ENCODE measurements at places on chromosomes 4 and X.
A peak's percentile ranks its signal among the peaks of the same experiment; 100 is the strongest.

GRCh38 chr4:20532871-20533870 lies 167.1 kb upstream of the PACRGL start:
- DNase-seq = no peak

DNA sequence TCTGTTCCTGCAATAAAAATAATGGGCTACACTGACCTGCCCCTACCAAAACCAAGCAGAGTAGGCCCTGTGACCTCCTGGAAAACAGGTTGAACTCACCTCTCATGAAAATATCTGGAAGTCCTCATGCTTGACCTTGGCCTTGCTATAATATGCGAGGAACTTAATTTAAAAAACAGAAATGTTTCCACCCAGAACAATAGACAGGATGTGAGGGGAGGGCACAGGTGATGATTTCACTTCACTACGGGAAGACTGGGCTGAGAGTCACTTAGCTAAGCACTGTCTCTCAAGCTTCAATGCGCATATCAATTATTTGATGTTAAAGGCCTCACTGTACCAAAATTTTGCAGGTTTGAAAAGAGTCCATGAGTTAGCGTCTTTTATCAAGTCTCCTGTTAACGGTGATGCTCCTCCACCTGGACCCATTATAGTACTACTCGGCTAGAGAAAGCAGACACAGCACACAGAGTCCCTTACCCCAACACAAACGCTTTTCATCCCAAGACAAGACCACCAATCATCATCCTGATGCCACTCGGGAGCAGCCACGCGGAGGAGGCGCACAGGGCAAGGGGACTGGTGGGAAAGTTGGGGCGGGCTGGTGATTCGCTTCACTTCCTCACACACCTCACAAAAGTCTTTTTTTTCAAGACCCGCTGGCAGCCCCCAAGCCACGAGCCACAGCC lies 25.9 kb downstream of the ZNF721 start:
- DNase-seq = peak; percentile 80

DNA sequence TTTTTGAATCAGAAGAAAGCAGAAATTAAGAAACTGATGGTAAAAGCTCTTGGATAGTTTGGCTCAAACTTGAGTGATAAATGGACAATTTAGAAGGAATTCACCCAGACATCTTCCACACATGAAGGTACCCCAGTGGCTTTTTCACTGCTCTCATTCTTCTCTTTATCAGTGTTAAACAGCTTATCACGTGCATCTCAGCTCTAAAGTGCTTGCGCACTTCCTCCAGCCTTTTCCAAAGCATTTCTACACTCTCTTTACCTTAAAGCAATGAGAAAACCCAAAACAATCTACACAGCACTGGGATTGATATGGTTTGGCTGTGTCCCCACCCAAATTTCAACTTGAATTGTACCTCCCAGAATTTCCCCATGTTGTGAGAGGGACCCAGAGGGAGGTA lies 509.1 kb upstream of the FAT1 start:
- no peak for DNase-seq

- no peak for DNase-seq
Measured at GRCh38 chrX:67289055-67289499, 254.7 kb upstream of the AR start.

DNA sequence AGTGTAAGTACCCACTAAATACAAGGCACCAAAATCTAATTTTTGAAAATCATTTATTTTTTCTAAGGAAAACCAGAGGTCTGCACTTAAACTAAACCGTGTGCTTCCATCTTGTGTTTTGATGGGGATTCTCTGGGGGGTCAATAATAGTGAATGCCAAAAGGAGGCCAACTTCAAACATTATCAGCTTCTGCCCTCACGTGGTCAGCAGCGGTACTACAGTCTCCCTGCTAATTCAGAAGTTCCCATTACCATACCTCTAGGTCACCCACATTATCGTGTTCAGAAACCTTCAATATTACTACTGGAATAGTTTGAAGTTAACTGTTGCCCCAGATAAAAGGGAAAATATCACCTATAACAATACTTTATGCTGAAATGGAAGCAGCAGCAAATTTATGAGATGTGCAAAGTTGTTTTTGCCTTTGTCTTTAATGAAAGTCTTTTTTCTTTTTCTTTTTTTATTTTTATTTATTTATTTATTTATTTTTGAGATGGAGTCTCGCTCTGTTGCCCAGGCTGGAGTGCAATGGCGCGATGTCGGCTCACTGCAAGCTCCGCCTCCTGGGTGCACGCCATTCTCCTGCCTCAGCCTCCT lies 17.3 kb downstream of the CTPS2 start:
- DNase-seq = peak; percentile 72

GRCh38 chr4:35649778-35650177 lies 594.5 kb downstream of the ARAP2 start:
- DNase-seq = no peak

- DNase-seq = no peak
Measured at GRCh38 chr4:61143461-61143860, 56.7 kb upstream of the ADGRL3 start.

DNA sequence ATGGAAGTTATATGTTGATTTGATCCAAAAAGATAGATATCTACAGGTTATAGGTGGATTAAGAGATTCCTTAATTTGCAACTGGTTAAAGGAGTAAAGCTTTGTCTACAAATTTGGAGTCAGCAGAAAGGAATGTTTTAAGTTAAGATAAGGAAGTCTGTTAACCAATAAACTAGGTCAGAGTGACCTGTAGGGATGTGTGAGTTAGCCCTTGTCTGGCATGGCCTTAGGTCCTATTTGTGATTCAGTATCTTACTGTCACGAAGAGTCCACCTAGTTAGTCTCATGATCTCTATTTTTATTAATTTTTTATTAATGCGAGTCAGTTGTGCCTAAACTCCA lies 230.8 kb downstream of the INPP4B start:
- no peak for DNase-seq

- no peak for DNase-seq
Measured at GRCh38 chr4:110898290-110898689, 275.4 kb upstream of the PITX2 start.

- no peak for DNase-seq
Measured at GRCh38 chr4:13294961-13295605, 189.1 kb downstream of the RAB28 start.

DNA sequence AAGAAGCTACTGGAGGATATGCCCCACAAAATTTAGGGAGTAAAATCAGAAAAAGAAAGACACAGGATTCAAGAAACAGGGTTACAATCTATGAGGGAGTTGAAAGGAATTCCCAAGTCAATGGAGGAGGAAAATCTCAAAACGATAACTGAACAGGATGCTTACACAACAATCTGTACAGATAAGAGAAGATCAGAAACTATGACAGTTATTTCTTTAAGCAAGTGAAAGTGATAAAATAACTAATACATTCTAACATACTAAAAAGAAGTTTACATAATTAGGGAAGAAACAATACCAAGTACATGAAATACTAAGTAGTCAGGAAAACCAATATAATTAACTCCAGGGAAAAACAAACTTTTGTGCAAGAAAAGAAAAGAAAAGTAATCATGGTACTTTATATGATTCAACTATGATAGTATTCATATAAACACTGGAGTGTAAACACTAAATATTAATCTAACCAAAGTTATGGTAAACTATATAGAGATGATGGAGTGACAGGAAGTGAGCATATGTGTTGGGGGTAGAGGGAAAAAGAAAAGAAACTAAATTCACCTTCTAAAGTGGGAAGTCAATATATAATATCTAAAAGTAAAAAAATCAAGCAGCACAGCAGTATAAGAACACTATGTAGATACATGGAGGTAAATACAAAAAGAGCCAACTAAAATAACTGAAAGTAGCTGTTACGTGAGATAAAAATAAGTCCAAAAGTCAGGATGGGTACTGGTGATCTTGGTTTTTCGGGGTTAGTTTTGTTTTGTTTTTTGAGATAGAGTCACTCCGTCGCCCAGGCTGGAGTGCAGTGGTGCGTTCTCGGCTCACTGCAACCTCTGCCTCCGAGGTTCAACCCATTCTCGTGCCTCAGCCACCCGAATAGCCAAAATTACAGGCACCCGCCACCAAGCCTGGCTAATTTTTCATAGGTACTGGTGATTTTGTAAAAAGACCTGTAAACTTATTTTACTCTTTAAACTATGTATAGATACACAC lies 99.3 kb downstream of the TEX11 start:
- no peak for DNase-seq

DNA sequence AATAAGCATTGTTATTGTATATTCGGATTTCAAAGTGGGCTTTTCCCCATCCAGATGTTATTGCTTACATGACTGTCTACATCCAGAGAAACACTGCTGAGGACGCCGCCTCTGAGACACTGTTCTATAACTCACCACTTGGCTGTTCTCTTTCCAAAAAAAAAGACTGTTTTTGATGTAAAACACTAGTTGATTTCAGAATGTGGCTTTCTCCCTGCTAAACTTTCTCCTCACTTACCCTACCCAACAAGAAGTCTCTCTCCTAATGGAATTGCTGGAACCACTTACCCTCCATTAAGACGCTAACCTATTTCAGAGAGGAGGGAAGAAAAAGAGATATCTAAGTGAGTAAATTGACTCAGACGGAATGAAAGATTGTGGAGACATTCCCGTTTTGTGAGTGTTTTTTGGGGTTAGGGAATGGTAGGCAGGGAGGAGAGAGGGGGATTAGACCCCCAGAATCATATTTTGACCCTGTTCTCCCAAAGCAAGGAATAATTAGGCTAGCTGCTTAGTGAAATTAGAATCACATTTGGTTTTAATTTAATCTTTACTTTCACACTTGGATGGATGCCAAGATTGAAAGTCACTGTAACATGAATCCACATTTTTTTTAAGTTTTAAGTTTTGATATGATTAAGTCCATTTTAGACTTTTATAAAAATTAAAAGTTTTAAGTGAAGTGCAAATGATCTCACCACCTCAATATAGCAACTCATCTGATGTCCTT lies 174.9 kb downstream of the CHIC2 start:
- no peak for DNase-seq

DNA sequence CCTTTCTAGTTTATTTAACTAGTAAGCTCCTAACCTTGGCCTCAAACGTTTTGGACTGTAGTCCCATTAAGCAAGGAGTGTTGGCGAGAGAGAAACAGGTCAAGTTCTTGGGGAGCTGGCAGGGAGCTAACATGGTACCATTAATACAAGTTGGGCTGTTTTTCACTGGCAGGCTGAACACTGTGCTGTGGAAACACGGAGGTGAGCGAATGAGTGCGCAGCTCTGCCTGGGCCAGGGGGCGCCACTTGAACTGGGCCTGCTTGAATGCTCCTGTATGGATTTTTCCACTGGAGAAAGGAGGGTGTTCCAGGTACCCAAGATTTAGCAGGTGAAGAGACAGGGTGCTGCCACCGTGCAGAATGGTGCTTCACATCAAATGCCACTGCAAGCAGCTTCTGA lies 7.4 kb upstream of the SMS start:
- no peak for DNase-seq

GRCh38 chrX:10111364-10112148 lies 45.2 kb upstream of the CLCN4 start:
- DNase-seq = peak; percentile 79

DNA sequence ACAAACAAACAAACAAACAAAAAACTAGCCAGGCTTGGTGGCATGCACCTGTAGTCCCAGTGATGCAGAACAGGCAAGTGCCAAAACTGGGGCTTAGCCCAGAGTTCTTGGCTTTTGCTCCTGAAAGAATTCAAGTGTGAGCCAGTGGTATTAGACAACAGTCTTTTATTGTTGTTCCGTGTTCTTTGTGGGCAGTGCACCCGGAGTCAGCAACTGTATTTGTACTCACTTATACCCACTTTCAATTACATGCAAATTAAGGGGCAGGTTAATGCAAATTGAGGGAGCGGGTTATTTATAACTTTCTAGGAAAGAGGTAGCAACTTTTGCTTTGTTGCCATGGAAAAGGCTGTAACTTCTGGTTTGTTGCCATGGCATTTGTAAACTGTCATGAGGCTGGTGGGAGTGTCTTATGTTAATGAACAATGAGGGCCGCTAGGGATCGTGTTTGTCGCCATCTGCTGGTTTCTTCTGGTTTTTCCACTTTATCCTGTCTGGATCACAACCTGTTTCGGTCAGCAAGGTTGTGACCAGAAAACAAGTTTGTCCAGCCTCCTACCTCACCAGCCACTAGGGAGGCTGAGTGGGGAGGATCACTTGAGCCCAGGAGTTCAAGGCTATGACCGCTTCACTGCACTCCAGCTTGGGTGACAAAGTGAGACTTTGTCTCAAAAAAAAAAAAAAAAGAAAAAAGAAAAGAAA lies 88.8 kb upstream of the ESX1 start:
- DNase-seq = peak; percentile 86

- DNase-seq = no peak
Measured at GRCh38 chrX:80334583-80334982, 85.7 kb upstream of the TENT5D start.

GRCh38 chr4:965048-965765 lies 8.2 kb downstream of the DGKQ start:
- no peak for DNase-seq

DNA sequence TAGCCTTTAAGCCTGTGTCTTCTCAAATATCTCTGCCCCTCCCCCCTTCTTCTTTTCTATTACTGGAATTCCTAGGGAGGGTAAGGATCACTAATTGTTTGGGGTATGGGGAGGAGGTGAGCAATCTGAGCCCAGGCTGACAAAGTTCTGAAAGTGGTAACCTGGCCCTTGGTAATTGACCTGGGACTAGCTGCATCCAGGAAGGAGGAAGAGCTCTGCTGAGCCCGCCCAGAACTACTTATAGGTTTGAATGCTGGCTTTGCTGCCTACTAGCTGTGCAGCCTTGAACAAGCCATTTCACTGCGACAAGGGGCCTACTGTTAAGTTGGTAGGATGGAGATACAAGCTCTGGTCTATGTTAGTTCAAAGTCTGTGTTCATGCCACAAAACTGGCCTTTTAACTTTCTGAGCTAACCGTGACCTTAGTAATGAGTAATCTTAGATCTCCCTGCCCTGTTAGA lies 37.8 kb downstream of the DGKK start:
- no peak for DNase-seq

- peak; percentile 27 for DNase-seq
Measured at GRCh38 chrX:23008431-23009099, 8.8 kb downstream of the DDX53 start.

DNA sequence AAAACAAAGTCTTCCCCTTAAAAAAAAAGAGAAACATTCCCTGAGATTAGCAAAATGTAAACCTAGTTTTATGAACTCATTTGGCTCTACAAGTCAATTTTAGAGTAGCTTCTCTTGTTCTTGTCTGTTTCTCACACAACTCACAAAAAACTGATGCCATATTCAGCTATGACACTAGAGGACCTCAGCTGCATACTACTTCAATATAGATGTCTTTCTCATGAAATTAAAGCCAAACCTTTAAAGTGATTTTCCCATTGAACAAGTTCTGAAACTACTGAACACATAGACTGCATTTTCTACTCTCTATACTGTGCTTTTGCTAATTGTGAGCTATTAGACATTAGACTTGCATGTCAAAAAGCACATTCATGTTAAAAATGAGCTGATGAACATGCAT lies 49.8 kb downstream of the TBCK start:
- DNase-seq = peak; percentile 79

DNA sequence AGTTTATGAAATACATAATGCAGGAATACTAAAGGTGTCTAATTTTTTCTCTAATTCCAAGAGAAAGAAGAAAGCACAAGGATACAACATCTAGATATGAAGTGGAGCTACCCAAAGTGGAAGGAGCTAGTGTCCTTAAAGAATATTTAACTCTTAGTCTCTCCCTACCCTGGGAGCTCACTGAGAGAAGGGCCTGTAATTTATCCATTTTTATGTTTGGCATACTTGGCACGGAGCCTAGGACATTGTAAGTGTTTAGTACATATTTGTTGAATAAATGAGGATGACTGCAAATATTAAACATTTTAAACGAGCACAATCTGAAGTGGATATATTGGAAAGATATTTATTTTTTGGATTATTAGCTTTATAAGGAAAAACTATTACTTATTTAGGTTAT lies 674.8 kb downstream of the IQCM start:
- no peak for DNase-seq

GRCh38 chrX:6954836-6955235 lies 192.7 kb upstream of the STS start:
- no peak for DNase-seq
